ENCODE measurements at places on chromosomes 2 and 18.

GRCh38 chr2:231877533-231878456 is 48.4 kb downstream of the NPPC start:
- DNase-seq = peak; percentile 81

DNA sequence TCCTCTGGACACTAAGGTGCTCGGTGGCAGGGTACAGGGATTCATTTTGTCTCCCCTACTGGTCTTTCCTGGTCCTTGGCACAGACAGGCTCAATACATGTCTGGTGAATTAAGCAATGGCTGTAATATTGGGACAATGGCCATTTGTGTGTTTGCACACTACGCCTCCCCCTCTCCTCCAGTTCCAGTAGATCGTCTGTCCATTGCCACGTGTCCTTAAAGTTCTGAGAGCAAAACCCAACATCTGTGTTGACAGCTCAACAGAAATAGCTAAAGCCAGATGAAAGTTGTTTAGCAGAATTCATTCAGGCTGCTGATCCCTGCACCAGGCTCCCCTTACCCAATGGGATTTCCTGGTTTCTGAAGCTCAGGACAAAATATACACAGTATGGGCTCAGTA is 9.0 kb upstream of the FABP1 start:
- no peak for DNase-seq

DNA sequence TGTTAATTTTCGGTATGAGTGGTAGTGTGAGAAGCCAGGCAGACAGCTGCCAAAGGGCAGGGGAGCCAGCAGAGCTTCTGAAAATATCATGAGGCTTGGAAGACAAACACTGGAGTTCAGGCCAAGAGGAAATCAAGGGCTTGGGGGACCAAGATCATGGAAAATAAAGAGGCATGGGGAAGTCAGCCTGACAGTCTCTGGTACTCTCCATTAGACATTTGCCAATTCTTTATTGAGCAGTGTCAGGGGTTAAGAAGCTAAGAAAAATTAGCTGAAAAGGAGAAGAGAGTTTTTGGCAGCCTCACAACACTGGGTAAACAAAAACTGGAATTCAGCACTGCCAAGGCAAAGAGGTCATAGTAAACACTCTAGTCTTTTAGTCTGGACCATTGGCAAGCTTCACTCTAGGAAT is 612.7 kb downstream of the EPHA4 start:
- DNase-seq = no peak

GRCh38 chr18:63290166-63290820 is 29.3 kb downstream of the BCL2 start:
- no peak for DNase-seq

- no peak for DNase-seq
Observed at GRCh38 chr18:56470406-56471351, 167.7 kb downstream of the TXNL1 start.

Measured in epithelial cell of prostate (primary cell).